ENCODE measurements at places on chromosomes 13 and 19.
A peak's percentile ranks its signal among the peaks of the same experiment; 100 is the strongest.

DNA sequence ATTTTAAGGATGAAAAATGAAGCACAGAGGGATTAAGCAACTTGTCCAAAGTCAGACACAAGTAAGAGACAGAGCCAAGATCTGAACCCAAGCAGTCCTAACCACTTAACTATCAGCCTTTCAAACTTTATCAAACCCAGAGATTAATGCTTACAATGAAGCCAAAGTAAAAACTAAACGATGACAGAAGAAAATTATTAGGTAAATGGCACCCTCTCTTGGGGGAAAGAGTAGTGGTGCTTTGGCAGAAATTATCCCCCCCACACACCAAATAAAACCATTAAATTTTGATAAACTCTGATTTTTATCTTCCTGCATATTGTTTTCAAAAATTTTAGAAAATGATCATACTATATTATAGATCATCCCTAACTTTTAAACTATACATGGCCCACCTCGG lies 329.2 kb downstream of the SLC7A1 start:
- DNase-seq, result no peak

DNA sequence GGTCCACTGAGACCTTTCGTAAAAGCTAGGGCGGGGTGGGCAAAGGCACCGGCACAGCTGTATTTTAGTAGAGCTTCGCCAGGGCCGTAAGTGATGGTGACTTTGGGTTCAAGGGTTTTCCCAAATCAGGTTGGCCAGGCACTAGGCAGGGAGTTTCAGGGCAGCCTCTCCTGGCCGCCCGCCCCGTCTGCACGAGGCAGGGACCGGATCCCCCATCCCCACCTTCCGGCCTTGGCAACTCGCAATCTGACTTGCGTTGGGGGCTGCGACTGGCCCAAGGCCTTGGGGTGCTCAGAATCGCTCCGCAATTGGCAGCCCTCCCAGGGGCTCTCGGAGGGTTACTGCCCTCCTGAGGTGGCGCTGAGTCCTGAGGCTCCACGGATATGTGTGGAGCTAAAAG lies 4.1 kb upstream of the ZIC5 start:
- DNase-seq, result no peak

DNA sequence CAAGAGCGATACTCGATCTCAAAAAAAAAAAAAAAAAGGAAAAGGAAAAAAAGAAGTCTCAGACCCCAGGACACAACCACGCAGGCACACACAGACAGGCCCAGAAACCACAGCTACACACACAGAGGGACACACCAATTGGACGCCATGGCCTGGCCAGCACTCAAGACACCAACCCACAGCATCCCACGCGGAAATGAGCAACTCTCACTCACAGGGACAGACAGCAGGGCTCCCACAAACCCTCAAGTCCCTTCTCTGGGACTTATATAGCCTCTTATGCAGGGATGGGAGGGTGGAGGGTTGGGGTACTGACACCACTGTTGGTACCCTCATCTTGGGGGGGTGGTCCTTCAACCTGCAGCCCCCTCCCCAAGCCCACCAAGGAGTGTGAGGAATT lies 5.9 kb downstream of the NOTCH3 start:
- DNase-seq, result peak; percentile 59

GRCh38 chr13:108816375-108816774 lies 187.0 kb downstream of the MYO16 start:
- DNase-seq, result no peak

DNA sequence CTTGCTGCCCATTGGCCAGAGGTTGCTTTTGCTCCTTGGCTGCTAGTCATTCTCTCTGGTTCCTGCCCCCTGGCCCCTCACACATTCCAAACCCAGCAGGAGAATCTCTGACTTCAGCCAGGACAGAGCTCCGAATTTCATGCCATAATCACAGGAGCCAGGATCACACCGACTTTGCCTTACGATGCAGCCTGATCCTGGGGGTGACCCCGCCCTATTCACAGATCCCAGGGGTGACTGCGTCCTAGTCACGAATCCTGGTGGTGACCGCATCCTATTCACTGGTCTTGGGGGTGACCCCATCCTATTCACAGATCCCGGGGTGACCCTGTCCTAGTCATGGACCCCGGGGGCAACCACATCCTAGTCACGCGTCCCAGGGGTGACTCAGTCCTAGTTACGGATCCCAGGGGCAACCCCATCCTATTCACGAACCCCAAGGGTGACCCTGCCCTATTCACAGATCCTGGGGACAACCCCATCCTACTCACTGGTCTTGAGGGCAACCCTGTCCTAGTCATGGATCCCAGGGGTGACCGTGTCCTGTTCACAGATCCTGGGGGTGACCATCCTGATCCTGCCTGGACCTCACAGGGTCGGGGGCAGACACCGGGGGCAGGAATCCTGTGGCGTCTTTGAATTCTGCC lies 7.4 kb upstream of the TEX29 start:
- no peak for DNase-seq

DNA sequence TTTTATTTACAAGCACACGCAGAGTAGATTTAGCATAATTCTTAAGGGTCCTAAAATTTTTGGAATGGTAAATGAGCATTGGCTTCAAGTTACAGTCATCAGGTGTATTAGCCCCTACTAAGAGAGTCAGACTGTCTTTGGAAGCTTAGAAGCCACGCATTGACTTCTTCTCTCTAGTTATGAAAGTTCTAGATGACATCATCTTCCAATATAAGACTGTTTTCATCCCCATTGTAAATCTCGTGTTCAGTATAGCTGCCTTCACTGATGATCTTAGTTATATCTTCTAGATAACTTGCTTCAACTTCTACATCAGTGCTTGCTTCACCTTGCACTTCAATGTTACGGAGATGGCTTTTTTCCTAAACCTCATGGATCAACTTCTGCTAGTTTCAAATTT lies 148.8 kb upstream of the SLITRK1 start:
- no peak for DNase-seq

GRCh38 chr13:51396352-51396751 lies 56.5 kb downstream of the INTS6 start:
- peak; percentile 33 for DNase-seq

DNA sequence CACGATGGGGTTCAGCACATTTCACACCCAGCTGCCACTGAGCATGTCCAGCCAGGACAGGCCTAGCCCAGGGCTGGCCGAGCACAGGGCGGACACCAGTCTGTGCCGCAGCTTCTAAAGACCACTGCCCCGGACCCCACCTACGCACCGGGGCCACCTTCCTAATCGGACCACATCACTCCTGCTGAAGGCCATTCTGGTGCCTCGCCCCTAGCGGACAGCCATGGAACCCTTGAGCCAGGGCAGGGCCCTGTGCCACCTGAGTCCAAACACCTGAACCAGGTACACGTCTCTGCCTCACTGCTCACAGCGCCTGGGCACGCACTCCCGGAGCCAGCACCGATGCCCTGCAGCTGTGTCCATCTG lies 8.4 kb upstream of the C13orf46 start:
- DNase-seq, result no peak

- DNase-seq, result no peak
These were observed 30.3 kb downstream of the USPL1 start for GRCh38 chr13:30647824-30648521.

DNA sequence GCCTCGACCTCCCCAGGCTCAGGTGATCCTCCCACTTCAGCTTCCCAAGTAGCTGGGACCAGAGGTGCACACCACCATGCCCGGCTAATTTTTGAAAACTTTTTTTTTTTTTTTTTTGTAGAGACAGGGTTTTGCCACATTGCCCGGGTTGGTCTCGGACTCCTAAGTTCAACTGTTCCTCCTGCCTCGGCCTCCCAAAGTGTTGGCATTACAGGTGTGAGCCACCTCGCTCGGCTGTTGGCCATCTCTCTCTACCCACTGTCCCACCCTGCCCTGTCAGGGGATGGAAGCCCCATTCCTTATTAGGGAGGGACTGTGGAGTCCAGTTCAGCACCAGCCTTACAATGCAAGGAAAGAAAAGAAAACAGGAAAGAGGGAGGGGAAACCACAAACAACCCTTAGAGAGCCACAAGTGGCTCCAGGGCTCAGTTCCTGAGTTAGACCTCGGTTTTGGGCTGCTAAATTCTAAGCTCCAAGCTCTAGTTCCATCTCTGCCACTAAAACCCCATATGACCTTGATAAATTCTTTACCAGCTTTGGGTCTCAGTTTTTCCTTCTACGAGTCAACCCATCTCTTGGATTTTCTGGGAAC lies 31.7 kb downstream of the ACTL9 start:
- no peak for DNase-seq

DNA sequence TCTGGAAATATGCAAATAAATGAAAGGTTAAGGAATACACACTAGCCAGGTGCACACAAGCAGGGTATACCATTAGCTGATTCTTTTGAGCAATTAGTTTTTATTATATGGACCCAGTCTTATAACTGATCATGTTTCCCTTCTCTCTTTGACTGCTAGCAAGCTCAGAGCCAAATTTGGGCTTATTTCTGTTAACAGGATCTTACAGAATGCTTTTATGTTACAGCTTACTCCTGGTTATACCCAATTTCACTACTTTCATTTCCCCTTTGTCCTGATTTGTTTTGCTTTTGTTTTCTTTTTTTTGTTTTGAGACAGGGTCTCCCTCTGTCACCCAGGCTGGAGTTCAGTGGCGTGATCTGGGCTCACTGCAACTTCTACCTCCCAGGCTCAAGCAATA lies 12.9 kb upstream of the TPT1 start:
- DNase-seq, result no peak

DNA sequence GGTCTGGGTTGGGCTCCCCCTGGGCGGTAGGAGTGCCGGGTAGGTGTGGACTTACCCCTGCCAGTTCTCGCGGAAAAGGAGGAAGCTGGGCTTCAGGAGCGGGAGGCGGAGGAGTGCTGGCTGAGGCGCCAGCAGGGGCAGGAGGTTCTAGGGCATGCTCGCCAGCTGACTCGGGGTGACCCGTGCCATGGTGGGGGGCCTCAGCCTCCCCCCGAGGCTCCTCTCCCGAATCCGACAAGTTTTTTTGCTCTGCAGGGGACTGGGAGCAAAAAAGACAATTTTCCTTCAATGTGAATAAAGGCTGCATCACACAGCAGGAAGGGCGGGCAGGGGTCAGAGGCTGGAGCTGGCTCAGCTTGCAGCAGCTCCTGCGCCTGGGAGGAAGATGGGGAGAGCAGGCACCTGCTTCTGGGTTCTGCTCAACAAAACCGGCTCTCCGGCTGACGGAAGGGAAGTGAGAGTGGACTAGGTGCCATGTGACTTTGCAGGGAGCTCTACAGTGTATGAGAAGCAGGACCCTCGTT lies 26.5 kb downstream of the RANBP3 start:
- no peak for DNase-seq

DNA sequence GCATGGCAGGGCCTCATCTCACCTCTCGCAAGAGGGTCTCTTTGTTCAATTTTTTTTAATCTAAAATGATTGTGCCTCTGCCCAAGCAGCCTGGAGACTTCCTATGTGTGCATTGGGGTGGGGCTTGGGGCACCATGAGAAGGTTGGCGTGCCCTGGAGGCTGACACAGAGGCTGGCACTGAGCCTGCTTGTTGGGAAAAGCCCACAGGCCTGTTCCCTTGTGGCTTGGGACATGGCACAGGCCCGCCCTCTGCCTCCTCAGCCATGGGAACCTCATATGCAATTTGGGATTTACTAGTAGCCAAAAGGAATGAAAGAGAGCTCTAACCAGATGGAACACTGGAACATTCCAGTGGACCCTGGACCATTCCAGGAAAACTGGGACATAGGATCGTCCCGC lies 8.0 kb downstream of the FXYD3 start:
- DNase-seq, result no peak

DNA sequence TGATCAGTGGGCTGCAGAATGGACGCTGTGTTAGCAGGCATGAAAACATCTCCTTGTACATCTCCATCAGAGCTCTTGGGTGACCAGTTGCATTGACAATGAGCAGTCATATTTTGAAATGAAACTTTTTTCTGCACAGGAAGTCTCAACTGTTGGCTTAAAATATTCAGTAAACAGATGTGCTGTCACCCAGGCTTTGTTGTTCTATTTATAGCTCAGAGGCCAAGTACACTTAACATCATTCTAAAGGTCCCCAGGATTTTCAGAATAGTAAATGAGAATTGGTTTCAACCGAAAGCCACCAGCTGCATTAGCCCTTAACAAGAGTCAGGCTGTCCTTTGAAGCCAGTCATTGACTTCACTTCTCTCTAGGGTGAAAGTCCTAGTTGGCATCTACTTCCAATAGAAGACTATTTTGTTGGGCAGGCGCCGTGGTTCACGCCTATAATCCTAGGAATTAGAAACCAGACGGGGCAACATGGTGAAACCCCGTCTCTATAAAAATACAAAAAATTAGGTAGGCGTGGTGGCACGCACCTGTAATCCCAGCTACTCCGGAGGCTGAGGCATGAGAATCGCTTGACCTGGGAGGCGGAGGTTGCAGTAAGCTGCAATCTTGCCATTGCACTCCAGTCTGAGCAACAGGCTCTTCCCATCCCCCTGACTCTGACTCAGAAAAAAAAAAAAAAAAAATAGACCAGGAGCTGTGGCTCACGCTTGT lies 7.9 kb upstream of the PDE4A start:
- DNase-seq, result no peak

GRCh38 chr13:37966266-37966665 lies 96.7 kb upstream of the TRPC4 start:
- no peak for DNase-seq

GRCh38 chr19:33683881-33684537 lies 62.3 kb downstream of the CHST8 start:
- peak; percentile 18 for DNase-seq

DNA sequence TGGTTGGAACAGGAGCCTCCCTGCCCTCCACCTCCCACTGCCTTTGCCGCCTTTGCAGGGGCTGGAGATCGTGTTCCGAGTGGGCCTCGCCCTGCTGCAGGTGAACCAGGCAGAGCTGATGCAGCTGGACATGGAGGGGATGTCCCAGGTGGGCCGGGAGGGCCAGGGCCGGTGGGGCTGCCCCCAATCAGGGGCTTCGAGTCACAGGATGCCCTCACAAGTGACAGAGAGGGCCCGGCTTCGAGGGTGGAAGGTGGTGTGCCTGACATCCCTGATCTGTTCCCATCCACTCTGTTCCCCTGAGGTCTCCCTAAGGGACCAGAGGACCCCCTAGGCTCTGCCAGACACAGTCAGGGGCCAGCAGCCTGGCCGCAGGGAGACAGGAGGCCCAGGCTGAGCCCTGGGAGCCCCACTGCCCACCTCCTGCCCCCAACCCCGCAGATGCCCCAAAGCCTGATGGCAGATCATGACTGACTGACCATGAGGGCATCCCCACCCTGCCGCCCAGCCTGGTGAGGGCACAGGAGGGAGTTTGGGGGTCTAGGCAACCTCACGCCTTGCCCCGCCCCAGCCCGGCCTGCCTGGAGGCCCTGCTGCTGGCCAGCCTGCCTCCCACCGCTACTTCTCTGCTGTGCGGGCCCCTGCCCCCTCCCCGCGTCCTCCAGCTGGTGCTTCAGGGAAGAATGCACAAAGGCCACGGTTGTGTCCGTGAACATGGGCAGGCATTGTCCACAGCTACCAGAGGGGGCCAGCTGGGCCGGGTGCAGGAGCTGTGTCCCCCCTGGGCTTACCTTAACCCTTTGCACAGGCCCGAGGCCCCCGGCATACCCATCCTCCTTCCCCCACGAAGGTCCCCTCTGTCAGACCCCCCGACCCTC lies 21.8 kb downstream of the EVI5L start:
- no peak for DNase-seq
